ENCODE measurements at places on chromosomes 7 and 10.

- no peak for DNase-seq
Observed at GRCh38 chr10:3420527-3421469, 248.2 kb upstream of the PITRM1 start.

DNA sequence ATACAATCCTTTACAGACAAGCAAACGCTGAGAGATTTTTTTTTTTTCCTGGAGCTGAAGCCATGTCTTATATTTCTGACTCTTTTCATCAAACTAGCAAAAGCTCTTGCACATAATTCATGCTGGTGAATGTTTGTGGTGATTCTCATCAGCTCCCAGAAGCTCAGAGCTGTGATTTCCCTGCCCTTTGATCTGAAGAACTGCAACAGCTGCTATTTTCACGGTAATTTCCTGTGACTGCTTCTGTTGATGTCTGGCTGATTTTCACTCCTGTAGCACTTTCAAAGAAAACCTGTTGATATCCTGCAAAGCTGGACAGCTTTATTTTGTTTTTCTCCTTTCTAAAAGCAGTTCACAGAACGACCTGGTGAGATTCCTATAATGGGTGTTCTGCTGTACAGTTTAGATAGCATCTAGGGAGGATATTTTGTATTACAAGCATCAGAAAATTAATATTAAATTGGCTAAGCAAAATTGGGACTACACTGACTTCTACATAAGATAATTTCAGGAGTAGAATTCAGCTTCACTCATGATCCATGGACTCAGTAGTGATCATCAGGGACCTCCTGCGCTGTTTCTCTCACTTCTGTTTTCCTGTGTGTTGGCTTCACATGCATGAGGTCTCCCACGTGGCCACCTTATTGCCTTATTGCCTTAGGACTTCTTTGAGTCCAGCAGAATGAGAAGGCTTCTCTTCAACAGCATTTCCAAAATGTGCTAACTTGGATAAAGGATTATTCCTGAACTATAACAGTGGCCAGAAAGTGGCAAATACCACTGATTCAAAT lies 1111.6 kb upstream of the SORCS1 start:
- DNase-seq, result no peak

DNA sequence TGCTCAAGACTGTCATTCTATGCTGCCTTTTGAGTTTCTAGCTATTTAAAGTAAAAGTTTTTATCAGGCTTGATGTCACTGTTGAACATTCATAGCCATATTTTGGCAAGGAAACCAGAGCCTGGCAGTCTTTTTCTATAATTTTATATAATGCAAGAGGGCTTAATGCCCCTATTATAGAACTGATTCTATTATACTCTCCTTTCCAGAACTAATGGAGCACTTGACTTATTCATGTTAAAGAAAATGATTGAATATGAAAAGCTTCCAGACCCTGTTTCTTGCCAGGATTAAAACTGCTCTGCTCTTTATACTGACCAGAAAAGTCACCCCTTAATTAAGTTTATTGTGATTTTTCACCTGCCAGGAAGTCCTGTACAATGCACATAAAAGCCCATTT lies 337.6 kb upstream of the CHRM2 start:
- no peak for DNase-seq

GRCh38 chr10:80544316-80544953 lies 6.7 kb downstream of the SH2D4B start:
- no peak for DNase-seq

DNA sequence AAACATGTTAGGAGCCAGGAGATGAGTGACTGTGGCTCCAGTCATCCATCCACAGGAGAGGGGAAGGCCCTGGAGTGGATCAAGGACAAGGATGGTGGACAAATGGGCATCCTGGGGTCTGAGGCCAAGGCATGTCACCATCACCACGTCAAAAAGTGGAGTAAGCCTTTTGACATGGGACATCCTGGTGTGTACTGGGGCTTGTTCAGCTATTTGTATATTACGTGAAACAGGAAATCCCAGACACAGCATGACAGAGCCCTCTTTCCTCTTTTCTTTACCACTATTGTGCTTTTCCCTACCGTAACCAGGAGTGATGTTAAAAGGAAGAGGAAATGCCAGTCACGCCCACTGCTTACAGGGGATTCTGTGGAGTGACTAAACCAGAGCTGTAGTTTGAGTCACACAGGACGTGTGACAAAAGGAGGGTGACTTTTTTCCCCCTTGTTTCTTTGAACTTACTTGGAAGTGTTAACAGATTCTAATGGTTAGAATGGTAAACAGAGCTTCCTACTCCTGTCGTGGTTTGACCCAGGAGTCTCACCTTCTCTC lies 15.4 kb downstream of the ACSL5 start:
- DNase-seq, result no peak

All from neural progenitor cell (in vitro differentiated cells).